ENCODE measurements at places on chromosomes 12 and 14. TPM values are rescaled to one million over a fixed set of nuclear protein-coding genes. Genes with fewer than 3 reads are reported as not detected.

- H3K27me3 ChIP-seq: no peaks in the 10 kb centered on the region
- no peak overlapping the region for H3K4me3 ChIP-seq
- peaks cover 5% of the 10 kb centered on the region for H3K36me3 ChIP-seq
- H3K4me1 ChIP-seq: peaks cover 42% of the 10 kb centered on the region
Observed at GRCh38 chr12:68641138-68641537, 30.4 kb downstream of the RAP1B start.

DNA sequence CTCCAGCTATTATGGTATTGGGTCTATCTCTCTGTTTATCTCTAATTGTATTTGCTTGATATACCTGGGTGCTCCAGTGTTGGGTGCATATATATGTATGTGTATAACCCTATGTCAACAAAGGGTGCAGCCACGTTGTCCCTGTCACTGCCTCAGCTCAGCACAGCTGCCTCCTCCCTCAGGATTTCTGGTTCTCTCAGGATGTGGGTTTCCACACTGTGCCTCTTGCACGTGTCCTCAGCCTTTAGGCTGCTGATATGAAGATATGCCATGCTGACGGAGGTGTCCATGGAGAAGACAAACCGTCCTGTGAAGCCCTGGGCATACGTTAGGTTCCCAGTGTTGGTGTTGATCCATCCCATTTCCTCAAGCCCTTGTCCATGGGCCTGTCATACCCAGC lies 791.2 kb downstream of the TMEM121 start:
- no peak overlapping the region for H3K4me3 ChIP-seq
- no peak overlapping the region for H3K27ac ChIP-seq
- no peaks in the 10 kb centered on the region for H3K4me1 ChIP-seq
- H3K27me3 ChIP-seq: no peaks in the 10 kb centered on the region

SLC4A8 gene
- total RNA-seq: 12.7 TPM

AHNAK2 gene
- 73.4 TPM for total RNA-seq

GRCh38 chr12:82176026-82176425 lies 182.2 kb downstream of the CCDC59 start:
- no peak overlapping the region for H3K27ac ChIP-seq
- H3K36me3 ChIP-seq: no peaks in the 10 kb centered on the region
- no peaks in the 10 kb centered on the region for H3K4me1 ChIP-seq
- DNase-seq: no peak

ESPL1 gene
- 17.0 TPM for total RNA-seq

DNA sequence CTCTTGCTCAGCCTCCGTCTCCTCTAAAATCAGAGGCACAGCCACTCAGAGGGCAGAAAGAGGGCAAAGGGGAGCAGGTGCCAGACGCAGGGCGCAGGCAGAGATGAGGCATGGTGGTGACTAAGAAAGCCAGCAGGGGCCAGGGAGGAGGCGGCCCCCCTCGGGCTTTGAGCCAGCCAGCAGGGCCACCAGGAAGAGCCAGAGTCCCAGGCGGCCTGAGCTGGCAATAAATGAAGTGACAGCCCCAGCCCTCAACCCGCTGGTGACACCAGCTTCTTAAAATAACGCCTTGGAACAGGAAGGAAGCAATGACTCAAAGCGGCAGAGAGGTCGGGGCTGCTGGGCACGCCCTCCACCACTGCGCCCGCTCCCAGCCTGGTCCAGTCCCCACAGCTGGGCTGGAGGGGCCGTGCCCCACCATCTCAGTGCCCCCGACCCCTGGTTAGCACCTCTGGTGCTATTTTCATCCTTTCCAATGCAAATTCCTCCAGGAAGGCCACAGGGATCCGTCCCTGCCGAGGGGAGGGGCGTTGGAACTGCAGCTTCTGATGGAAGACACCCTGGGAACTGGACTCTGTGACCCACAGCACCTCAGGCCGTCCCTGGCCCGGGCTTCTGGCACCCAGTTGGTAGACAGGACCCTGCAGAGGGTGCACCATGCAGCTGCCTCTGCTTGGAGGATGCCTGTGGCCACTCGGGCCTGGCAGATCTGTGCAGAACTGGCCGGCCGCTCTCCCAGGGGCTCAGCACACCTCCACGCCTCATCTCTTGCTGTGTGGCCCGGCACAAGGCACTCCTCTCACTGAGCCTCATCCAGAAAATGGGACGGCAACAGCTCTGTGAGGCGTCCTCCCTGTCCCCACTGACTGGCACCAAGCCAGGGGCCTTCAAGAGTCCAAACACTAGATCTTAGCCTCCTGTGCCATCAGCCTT lies 113.7 kb downstream of the NCOR2 start:
- peaks cover 8% of the 10 kb centered on the region for H3K36me3 ChIP-seq
- H3K27ac ChIP-seq: peak overlapping the region; percentile 64
- H3K4me1 ChIP-seq: peaks cover 36% of the 10 kb centered on the region
- peaks cover 12% of the 10 kb centered on the region for H3K27me3 ChIP-seq
- H3K4me3 ChIP-seq: 0 out of 2 replicates have a peak overlapping the region, but pooled peaks have one; percentile 22

ACSM4 gene
- not detected for total RNA-seq

DNA sequence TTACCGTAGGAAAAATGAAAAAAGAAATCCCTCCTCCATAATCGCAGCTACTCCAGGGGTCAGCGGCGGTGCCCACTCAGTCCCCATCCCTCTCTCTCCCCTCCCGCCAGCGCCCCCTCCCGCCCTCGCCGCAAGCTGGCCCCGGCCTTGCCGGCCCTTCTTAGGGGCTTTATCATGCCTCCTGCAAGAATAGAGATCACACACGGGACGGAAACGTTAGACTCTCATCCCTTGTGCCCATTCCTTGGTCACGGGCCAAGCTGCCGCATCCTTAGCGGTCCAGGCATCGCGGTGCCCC lies 692 bp upstream of the COX14 start:
- H3K27ac ChIP-seq: peak overlapping the region; percentile 90
- DNase-seq: no peak
- H3K27me3 ChIP-seq: peaks cover 12% of the 10 kb centered on the region
- H3K4me3 ChIP-seq: peak overlapping the region; percentile 85
- peaks cover 26% of the 10 kb centered on the region for H3K4me1 ChIP-seq

C1QL4 gene
- not detected for total RNA-seq

ABCB9 gene
- 8.6 TPM for total RNA-seq

FOXN4 gene
- total RNA-seq: not detected

BDKRB2 gene
- 9.6 TPM for total RNA-seq

DNA sequence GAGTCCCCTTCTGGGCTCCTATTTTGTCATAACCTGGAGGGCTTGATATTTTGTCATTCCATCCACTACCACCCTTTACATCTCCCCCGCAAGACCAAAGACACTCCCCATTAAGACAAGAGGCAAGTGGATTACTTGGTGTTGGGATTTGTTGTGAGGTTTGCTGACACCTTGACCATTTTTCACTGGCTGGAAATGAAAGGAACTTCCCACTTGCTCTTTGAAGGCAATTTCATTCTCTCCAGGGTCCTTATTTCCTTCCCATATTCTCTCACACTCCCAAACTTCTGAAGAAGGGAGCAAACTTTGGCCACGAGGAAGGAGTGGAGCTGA lies 14.9 kb downstream of the AGAP2 start:
- no peaks in the 10 kb centered on the region for H3K4me1 ChIP-seq
- H3K27ac ChIP-seq: no peak overlapping the region
- DNase-seq: no peak
- H3K27me3 ChIP-seq: peaks cover 2% of the 10 kb centered on the region
- peaks cover 15% of the 10 kb centered on the region for H3K36me3 ChIP-seq
- no peak overlapping the region for H3K4me3 ChIP-seq

OR4K14 gene
- not detected for total RNA-seq

DNA sequence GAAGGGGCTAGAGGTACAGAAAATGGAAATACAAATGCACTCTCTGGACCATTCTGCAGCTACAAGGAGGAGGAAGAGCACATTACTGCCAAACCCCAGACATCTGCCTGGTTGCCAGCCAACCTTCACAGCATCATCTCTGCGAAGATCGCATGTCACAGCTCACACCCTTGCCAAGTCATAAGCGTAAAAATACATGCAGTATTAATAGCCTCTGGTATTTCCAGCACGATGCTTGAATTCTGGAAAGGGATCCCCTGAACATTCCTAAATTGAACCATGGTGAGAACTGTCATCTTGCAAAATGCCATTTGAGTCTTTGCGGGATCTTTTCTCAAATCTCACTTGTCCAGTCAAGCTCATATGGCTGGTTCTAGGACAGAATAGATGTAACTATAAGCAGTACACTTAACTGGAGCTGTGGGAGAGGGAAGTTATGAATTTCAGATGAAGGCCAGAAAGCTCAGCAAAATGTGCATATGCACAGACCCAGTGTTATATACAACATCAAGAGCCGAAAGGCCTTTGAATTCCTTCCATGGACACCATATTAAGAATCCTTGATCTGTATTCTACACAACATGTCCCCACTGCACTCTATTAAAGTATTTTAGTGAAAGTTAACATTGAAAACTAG lies 211.6 kb downstream of the DUSP6 start:
- DNase-seq: no peak
- peak overlapping the region; percentile 26 for H3K27ac ChIP-seq
- no peaks in the 10 kb centered on the region for H3K27me3 ChIP-seq
- no peak overlapping the region for H3K4me3 ChIP-seq
- H3K36me3 ChIP-seq: no peaks in the 10 kb centered on the region

DNA sequence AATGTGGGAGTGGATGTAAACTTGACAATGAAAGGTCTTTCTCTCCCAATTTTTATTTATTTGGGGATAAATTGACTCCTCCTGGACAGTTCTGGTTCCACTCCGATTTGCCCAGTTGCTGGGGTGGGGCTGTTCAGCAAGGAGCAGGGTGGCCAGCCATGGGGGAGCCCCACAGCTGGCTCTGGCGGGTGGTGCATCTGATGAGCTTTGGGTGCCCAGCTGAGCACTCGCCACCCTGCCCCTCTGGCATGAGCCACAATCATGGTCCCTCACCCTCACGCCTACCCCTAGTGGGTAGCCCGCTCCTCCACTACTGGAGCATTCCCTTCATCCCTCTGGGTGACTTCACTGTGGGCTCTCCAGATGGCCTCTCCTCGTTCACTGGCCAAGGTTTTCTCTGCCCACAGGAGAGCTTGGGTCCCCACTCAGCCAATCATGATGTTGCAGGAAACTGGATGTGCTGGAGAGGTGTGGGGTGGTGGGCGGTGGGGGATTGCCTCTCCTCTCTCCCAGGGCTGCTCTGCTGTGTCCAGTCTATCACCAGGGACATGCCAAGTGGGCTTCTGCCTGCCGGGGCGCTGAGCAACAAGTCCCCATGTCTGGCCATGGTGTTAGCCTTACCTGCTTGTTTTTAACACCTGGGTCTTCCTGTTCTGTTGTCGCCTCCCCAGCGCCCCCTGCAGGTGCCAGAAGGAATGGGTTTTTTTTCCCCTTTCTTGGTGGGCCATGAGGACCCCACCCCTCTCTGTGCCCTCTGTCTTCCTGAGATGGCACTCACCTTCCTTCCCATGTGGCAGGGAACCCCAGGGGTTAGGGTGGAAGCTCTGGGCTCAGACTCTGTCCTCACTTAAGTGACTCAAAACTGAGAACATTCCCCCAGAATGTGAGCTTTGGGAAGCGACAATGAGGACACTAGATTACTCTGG lies 3.4 kb downstream of the CYP46A1 start:
- H3K4me3 ChIP-seq: no peak overlapping the region
- no peak overlapping the region for H3K27ac ChIP-seq
- H3K4me1 ChIP-seq: no peaks in the 10 kb centered on the region
- DNase-seq: no peak

DNA sequence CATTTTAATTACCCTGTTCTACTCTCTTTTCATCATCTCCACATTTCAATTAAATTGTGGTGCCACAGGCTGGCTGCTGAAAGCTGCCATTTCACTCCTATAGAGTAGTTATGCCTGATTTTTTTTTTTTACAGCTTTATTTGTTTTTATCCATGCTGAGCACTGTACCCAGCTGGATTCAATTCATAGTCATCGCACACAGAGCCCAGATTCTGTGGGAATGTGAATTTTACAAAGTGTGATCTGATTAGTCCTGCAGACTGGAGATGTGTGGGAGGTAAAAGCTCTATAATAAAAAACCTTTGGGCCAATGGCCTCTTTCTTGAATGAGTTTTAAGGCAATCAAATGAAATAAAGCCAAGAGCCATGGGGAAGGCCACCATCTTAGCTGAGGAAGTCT lies 190.2 kb downstream of the ANO4 start:
- no peak overlapping the region for H3K27ac ChIP-seq
- no peak for DNase-seq
- no peak overlapping the region for H3K4me3 ChIP-seq
- peaks cover under 1% of the 10 kb centered on the region for H3K27me3 ChIP-seq

GRCh38 chr14:85479771-85480170 lies 50.2 kb upstream of the FLRT2 start:
- H3K27me3 ChIP-seq: no peaks in the 10 kb centered on the region
- H3K27ac ChIP-seq: no peak overlapping the region
- no peak for DNase-seq
- peaks cover 29% of the 10 kb centered on the region for H3K4me1 ChIP-seq

- H3K36me3 ChIP-seq: no peaks in the 10 kb centered on the region
- H3K4me3 ChIP-seq: no peak overlapping the region
- no peak overlapping the region for H3K27ac ChIP-seq
- peaks cover 6% of the 10 kb centered on the region for H3K4me1 ChIP-seq
- no peak for DNase-seq
Observed at GRCh38 chr12:59500335-59500734, 95.5 kb upstream of the SLC16A7 start.

- peak within 1 kb of the TSS; percentile 92 for H3K4me3 ChIP-seq
- peak; percentile 59 for DNase-seq
- no peaks in the 10 kb centered on the region for H3K36me3 ChIP-seq
- peak within 1 kb of the TSS; percentile 95 for H3K27ac ChIP-seq
Observed at GRCh38 chr14:85529803-85530574, at the start of gene FLRT2. FLRT2 (plus strand) TSS chr14:85530144; CDS start chr14:85621515, 91,371 bp downstream.

DNA sequence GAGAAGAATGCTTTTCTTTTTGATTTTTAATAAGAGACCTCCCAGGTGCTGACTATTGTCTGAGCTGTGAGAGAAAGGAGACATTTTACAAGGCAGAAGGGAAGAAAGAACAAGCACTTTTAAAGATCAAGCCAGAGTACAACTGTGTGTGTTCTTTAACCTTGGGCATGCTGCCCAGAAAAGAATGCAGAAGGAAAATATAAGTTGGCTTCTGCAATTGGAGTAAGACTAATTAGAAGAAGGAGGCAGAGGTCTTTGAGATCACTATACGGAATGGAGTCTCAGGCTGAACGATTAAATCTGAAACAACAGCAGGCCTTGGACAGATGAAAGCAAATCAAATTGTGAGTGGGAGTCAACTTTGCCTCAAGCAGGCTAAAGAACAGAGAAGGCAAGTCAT lies 230.5 kb downstream of the ATP23 start:
- no peak overlapping the region for H3K4me3 ChIP-seq
- DNase-seq: peak; percentile 17
- no peak overlapping the region for H3K27ac ChIP-seq
- peaks cover 5% of the 10 kb centered on the region for H3K4me1 ChIP-seq
- H3K36me3 ChIP-seq: no peaks in the 10 kb centered on the region
